OCI-M1 (cell line): ENCODE measurements at places on chromosomes 16 and 17.

DNA sequence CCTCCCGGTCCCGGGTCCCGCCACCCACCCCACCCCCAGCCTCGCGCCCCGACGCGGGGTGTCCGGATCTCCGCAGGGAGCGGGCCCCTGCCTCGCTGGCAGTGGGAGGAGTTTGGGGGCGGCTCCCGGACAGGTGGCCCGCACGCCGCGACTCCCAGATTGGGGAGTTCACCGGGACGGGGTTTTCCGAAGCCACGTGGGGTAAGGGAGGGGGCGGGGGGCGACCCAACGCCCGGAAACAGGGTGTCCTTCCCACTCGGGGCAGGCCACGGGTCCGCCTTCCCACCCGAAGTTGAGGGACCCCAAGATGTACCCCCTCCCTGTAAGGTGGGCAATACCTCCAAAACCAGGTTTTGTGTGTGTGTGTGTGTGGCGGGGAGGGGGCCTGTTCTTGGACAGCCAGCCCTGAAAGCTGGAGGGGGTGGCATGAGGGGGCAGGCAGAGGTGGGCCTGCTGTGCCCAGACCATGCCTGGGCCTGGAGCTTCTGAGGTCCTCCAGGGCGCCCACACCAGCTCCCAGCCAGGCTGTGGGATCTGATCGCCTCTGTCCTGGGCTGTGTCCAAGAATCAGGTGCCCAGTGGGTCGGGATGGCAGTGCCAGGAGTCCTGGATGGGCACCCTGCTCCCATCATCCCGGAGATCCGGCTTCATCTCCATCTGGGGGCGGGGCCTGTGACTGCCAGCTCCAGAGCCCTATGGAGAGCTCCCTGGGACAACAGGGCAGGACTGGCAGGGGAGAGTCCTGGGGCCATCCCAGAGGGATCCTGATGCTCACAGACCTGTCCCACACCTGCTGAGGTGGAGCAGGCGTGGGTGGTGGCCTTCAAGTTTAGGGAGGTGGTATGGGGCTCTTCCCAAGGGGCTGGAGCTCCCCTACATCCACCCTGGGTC, 767 bp downstream of the SYNGR2 start:
- no peak for DNase-seq

GRCh38 chr16:11610121-11610505, 23.4 kb upstream of the LITAF start:
- no peak for DNase-seq

- DNase-seq = no peak
Measured at GRCh38 chr17:76369804-76370203, 14.6 kb upstream of the SPHK1 start.

GRCh38 chr17:37359682-37360188, 16.1 kb upstream of the C17orf78 start:
- DNase-seq = no peak

- no peak for DNase-seq
Measured at GRCh38 chr17:7211491-7212273, 8.0 kb downstream of the DLG4 start.

DNA sequence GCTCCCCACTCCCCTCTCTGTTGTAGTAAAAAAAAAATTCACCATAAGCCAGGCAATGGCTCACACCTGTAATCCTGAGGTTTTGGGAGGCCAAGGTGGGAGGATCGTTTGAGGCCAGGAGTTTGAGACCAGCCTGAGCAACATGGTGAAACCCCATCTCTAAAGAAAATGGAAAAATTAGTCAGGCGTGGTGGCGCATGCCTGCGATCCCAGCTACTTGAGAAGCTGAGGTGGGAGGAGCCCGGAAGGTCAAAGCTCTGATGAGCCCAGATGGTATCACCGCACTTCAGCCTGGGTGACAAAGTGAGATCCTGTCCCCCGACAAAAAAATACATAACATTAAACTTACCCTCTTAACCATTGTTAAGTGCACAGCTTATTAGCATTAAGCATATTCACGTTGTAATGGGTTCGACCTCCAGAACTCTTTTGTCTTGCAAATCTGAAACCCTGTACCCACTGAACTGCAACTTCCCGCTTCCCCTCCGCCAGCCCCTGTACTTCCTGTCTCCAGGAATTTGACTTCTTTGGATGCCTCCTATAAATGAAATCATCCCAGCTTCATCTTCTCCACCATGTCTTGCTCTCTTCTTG, 66.8 kb downstream of the CRISPLD2 start:
- DNase-seq = no peak

DNA sequence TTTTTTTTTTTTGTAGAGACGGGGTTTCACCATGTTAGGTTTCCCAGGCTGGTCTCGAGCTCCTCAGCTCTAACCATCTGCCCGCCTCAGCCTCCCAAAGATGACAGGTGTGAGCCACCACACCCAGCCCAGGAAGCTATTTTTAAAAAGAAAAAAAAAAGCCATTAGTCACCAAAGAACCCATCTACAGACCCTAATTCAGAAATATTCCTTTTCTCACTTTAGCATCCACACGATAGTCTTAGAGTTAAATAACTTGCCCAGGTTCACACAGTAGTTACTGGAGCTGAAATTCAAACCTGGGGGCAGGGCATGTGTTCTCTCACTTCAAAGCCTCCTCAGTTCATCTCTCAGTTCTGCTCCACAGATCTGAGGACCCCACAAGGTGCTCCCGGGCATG, 70.3 kb upstream of the NOL11 start:
- DNase-seq = no peak

GRCh38 chr17:75241143-75241430, 20.3 kb downstream of the GGA3 start:
- no peak for DNase-seq

DNA sequence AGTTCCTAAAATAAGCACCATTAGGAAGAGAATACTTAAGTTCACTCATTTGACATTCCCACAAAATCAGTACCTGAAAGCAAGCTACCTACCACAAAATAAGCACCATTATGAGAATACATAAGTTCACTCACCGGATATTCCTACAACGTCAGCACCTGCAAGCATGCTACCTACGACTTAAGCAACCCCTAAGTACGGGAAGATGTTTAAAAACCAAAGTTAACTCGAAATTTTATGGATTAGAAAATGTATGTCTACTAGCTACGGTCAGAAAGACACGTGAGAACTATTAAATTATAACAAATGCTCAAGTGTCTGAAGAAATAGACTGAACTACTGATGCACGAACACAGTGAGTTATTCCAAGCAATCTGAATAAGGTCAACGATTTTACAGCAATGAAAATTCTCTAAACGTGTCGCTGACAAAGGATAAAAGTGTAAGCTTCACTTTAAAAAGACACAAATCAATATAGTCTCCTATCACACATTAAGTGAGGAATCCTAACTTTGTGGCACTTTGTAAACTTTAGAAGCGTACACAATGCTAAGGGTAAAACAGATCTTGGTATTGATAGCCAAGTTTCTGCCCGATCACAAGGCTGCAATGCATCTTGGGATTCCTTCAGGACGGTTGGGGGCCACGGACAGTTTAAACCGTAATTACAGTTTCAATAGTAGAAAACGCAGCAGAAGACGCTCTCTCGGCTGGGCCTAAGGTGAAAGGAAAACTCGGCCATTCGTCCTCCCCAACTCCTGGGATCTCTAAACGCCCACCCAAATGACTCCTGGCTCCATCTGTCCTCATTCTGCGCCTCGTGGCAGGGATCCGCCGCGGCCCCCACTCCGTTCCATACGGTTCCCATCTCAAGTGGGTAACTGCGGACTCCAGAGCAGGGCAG, 1.3 kb downstream of the GSPT1 start:
- DNase-seq = peak; percentile 78

DNA sequence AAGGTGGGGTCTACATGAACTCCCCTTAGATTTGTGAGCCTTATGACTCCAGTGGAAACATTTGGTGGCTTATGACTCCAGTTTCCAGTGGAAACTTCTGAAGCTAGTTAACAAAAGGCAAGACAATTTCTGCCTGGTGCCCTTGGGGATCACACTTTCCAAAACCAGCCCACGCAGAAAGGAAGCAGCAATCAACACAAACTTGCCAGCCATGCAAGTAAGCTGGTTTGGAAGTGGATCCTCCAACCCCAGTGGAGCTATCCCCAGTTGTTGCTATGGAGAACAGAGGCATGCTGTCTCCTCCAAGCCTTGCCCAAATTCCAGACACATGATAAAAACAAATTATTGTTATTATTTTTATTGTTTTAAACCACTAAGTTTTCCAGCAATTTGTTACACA, 130.9 kb downstream of the CDH11 start:
- DNase-seq = no peak

DNA sequence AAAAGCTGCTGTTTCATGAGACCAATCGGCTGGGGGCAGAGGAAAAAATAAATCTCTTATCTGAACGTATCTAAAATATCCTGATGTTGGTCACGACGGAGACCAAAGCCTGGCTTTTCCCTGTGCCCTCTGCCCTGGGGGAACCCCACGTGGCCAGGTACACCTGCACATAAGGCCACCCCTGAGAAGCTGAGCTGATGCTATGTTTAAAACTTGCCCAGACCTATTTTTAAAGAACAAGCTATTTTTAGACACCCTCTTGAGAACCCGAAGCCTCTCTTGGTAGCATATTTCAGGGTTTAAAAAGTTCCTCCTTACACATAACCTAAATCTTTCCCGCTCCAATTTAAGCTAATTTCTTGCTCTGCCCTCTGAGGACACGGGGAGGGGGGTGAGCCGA, 210.4 kb downstream of the GSG1L start:
- DNase-seq = no peak

- DNase-seq = no peak
Measured at GRCh38 chr16:49639739-49640431, 216.0 kb downstream of the ZNF423 start.

DNA sequence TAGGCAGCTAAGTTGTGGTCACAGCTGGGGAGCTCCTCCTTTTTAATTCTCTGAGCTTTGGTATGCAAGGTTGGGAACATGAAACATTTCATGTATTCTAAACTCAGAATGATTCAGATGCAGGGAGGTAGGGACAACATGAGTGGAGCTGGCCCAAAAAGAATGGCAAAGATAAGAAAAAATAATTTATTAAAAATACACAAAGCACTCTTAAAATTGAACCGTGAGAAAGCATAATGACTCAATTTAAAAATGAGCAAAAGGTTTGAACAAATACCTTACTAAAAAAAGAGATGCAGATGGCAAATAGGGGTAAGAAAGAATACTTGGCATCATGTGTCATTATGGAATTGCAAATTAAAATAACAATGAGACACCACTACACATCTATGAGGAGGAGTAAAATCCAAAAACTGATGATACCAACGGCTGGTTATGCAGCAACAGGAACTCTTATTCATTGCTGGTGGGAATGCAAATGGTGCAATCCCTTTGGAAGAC, 175.6 kb upstream of the IRX3 start:
- no peak for DNase-seq

DNA sequence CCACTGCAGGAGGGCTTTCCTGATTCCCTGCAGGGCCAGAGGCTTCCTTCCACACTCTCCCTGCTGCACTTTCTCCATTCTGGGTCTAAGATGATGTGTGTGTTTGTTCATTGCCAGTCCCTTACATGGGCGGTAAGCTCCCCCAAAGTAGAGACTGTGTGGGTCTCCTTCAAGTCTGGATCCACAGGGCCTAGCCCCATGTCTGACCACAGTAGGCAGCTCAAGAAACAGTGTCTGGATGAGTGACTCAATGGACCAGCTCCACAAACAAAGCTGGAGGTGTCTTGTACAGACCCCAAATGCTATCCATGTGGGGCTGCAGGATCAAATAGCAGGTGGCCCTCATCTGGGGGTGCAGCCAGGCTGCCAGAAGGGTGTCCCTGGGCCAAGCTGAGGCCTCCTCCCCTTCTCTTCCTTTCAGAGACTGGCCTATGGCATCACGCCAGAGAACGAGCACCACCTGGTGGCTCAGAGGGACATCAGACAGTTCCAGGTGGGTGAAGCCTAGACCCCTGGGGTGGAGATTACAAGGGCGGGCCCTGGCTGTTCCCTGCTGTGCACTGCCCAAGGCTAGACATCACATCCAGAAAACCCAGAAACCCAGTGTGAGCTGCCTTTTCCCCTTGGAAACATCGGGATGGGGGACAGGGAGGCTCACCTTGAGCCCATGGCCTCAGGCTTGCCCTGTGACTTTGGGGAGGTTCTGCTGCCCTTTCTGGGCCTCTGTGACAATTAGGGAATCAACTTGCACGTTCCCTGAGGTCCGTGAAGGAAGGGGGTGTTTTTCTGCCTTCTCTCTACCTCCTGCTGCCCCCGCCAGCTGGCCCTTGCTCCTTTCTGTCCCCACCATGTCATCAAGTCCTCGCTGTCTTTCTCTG, 45.9 kb downstream of the SLC6A2 start:
- DNase-seq = peak; percentile 57

- no peak for DNase-seq
Measured at GRCh38 chr16:66649636-66650205, 45.2 kb downstream of the CMTM3 start.

GRCh38 chr16:75340741-75341491, 89.5 kb upstream of the BCAR1 start:
- no peak for DNase-seq
